ENCODE measurements at places on chromosomes 6 and 20. TPM values are rescaled to one million over a fixed set of nuclear protein-coding genes. Genes with fewer than 3 reads are reported as not detected.

The AIF1 gene
- 23.8 TPM for total RNA-seq

DNA sequence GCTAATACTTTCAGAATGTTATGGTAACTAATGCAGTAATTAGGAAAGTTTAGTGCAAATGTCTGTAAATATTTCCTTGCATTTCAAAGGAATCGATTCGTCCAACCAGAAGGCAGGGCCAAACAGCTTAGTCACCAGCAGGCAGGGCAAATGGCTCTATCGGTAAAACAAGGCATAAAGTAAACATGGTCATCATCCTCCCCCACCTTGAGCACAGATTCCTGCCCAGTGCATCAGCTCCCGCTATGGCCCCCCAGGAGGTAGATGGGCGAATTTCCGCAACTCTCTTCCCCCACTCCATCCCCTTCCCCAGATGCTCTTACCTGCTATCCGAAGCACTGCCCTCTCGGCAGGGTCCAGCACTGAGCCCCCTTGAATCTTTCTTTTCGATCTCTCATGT lies 103.8 kb upstream of the BEND6 start:
- DNase-seq = no peak

DNA sequence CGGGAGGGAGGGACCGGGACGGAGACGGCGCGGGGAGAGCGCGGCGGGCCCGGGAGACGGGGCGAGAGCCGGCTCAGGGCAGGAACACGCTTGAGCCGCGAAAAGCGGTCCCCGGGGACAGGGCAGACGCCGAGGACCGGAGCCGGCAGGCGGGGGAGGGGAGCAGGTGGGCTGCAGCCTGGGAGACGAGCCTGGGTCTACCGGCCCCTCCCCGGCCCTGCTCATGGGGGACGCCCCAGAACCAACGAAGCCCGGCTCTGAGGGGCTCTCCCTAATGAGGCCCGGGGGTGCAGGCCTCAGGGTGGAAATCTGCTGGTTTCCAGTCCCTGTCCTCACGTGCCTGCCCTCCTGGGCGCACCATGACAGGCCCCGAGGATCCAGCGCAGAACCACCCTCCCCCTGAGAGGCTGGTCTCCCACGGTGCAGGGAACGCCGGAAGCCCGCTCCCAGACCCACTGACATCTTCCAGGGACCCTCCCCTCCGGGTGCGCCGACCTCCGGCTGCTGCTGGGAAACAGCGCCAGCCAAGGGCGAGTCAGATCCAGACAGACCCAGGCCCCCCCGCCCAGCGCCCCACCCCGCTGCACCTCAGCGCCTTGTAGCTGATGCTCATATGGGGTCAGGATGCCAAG lies 571 bp upstream of the EEF1A2 start:
- no peak for DNase-seq

GRCh38 chr20:6651016-6651415 lies 116.5 kb upstream of the BMP2 start:
- DNase-seq = no peak

DNA sequence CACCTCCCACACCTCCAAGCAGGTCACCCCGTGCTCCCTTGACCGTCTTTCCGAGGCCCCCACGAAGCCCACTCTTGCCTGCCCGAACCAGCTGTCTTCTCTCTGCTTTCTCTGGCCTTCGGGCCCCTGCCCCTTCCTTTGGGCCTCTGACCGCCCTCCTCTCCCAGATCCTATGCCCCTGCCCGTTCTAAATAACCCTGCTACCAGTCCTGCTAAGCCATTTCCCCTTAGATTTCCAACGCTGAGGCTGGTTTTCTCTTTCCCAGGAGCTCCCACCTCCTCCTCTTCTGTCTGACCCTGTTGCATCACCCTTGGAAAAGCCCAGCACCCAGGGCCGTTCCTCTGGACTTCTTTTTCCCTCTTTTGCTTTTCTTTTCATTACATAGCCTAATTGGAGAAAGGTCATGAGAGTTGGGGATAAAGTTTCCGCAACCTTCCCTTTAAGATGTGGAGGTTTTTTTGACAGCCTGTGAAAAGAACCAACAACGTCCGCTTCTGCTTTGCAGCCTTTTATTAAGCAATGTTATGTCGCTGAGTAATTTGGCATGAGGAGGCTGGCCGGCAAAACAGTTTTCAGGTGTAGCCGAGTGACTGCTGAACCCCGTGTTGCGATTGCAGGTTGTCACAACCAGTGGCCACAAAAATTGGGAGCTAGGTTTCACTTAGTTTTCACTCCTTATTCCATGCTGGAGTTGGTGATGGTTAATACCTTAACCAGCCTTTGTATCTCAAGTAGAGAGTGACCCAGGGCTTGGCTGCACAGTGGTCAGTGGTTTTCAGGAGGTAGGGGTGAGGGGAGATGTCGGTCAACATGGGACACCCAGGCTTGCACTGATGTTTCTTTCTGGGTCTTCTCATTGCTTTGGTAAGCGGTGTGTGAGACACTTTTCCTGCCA lies 970 bp downstream of the BLTP3A start:
- DNase-seq = no peak

DNA sequence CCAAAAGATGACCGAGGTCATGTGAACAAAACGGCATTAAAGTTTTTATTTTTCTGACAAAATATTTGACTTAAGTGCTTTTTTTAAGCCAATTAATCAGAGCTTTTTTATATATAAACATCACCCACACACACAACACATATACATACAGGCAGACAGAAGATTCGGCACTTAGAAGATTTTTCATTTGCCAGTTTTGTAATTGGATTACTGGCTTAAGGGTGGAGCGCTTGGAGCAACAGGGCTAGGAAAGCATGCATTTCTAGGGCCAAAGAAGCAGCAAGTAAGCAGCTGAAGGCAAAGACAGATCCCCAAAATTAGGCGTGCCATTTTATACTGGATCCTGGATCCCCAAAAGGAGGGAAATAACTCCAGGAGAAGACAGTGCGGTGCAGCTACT lies 30.3 kb downstream of the SAMD5 start:
- no peak for DNase-seq

GRCh38 chr6:36104836-36105235 lies 25.5 kb upstream of the MAPK13 start:
- peak; percentile 68 for DNase-seq

Measured in skin of body (tissue), 3 donors.